Fibroblast of lung (primary cell): ENCODE measurements at places on chromosomes 2 and 18. TPM values are rescaled to one million over a fixed set of nuclear protein-coding genes. Genes with fewer than 3 reads are reported as not detected.

Gene ZFP36L2
- polyA plus RNA-seq, result 26.7 and 29.6 TPM in 2 replicates

Gene UBXN2A
- 11.7 and 12.8 TPM in 2 replicates for polyA plus RNA-seq

Gene SMCHD1
- polyA plus RNA-seq, result 19.6 and 30.3 TPM in 2 replicates

DNA sequence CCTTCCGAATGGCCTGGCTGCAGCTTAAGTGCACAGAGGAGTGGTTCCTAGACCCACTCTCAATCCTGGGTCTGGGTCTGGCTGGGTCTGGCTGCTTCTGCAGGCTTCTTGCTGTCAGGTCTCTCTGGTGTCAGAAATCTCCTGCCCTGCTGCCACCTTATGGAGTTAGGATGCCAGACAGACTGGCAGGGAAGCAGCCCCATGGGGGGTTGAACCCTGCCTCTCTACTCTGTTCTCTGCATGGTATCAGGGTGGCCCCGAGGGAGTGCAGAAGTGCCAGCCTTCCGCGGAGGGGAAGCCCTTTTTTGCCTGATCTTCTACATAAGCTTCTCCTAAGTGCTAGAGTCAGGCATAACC is 89.4 kb downstream of the ZCCHC2 start:
- no peak overlapping the region for H3K4me3 ChIP-seq
- H3K36me3 ChIP-seq, result no peaks in the 10 kb centered on the region
- peaks cover 27% of the 10 kb centered on the region for H3K27me3 ChIP-seq
- peaks cover 2% of the 10 kb centered on the region for H3K4me1 ChIP-seq

Gene PFN4
- polyA plus RNA-seq, result 0.26 and 0.40 TPM in 2 replicates

DNA sequence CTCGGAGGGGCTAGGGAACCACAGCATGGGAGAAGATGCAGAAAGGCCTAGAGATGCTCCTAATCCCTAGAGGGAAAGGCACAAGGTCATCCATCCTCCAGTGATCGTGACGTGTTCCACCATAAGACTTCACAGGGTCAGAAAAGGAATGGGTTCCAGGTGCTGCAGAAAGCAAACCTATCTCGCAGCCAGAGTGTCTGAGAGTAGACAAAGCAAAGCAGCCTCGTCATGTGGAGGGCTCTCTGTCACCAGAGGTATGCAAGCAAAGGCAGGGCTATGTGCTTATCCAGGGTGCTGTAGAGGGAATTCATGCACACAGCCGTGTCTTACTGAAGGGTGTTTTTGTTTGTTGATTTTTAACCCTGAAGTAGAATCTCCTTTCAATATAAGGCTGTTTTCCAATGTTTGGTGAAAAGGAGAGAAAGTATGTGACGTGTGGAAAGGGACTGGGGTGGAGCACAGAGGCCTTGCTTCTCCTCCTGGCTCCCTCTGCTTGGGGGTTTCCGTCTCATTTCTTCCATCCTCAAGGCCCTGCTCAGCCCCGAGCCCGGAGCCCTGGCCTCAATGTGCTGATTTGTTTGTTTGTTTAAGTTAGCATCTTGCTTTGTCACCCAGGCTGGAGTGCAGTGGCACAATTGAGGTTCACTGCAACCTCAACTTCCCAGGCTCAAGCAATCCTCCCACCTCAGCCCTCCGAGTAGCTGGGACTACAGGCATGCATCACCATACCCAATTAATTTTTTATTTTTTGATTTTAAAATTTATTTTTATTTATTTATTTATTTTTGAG is 3.0 kb downstream of the GPR55 start:
- no peak for DNase-seq
- no peaks in the 10 kb centered on the region for H3K4me1 ChIP-seq
- H3K27ac ChIP-seq, result no peak overlapping the region
- H3K4me3 ChIP-seq, result no peak overlapping the region

Gene COLEC11
- polyA plus RNA-seq, result 0.30 and 0.34 TPM in 2 replicates

- no peaks in the 10 kb centered on the region for H3K4me1 ChIP-seq
- H3K4me3 ChIP-seq, result no peak overlapping the region
- H3K27ac ChIP-seq, result no peak overlapping the region
Measured at GRCh38 chr2:21361384-21361783, 237.6 kb downstream of the TDRD15 start.

- H3K36me3 ChIP-seq, result no peaks in the 10 kb centered on the region
- H3K27ac ChIP-seq, result no peak overlapping the region
- DNase-seq, result no peak
Measured at GRCh38 chr2:231920366-231920765, 5.8 kb downstream of the NPPC start.

- H3K4me3 ChIP-seq, result no peak overlapping the region
- no peaks in the 10 kb centered on the region for H3K4me1 ChIP-seq
- no peak for DNase-seq
- no peaks in the 10 kb centered on the region for H3K36me3 ChIP-seq
Measured at GRCh38 chr2:238227587-238228032, 12.2 kb downstream of the HES6 start.

DNA sequence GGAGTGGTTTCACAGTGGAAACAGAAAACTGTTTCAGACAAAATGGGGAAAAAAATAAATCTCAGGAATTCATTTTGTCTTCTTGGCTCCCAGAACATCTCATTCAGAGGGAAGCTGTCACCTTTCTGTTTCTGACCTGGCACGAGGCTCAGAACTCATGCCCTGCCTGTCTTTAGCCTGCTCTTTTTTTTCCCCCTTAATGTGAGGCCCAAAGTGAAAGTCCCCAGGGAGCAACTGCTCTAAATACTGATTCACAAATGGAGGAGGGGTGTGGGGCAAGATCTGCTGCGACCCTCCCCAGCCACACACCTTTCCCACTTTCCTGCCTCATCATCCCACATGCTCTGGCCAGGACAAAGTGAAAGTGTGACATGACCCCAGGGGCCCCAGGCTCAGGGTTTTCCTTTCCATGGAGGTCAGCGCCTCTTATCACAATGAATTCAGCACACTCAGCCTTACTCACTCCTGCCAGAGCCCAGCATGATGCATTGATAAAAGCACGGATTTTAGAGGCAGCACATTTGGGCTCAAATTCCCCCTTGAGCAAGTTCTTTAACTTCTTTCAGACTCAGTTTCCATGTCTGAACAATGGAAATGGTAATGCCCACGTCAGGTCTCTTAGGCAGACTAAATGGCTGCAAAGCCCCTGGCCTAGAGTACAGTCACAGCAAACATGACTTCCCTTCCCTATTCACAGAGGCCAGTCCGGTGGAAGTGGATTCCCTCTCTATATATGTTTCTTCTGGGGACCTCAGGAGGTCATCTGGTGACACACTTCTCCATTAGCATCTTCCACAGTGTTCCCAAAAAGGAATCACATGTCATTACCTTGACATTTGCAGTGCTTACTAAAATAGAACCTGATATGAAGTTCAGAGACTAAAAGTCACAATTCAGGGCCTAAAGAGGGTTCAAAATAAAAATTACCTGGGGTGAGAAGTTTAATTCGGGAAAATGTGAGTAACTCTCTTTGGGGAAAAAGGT is 55.3 kb upstream of the TMEM163 start:
- H3K4me3 ChIP-seq, result no peak overlapping the region
- H3K27ac ChIP-seq, result no peak overlapping the region
- H3K4me1 ChIP-seq, result no peaks in the 10 kb centered on the region
- no peak for DNase-seq
- H3K36me3 ChIP-seq, result no peaks in the 10 kb centered on the region

DNA sequence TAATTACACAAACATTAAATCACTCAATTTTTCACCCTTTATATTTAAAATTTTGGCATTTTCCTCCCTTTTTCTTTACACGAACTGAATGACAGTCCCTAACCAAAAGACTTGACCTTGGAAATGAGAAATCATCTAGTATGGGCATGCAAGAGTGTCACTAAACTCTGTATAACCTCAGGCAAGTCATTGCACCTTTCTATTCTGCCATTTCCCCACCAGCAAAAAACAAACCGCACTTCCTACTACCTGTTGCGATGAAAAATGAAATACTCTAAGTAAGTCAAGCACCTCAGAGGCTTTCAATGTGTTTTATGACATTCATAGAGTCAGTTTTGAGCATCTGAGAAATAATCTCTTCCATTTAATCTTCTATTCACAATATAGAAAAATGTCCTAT is 44.1 kb downstream of the ANKRD44 start:
- H3K27me3 ChIP-seq, result no peaks in the 10 kb centered on the region
- no peak for DNase-seq
- H3K36me3 ChIP-seq, result no peaks in the 10 kb centered on the region

Gene ATP6V1C2
- polyA plus RNA-seq, result 0.03 TPM in 1 of 2 replicates, not detected in the other

GRCh38 chr18:686339-687111 is 25.9 kb downstream of the ENOSF1 start:
- H3K4me1 ChIP-seq, result no peaks in the 10 kb centered on the region
- no peaks in the 10 kb centered on the region for H3K27me3 ChIP-seq
- H3K27ac ChIP-seq, result no peak overlapping the region
- H3K36me3 ChIP-seq, result peaks cover 7% of the 10 kb centered on the region

Gene C2orf92
- 0.41 and 1.1 TPM in 2 replicates for polyA plus RNA-seq

Gene POTEJ
- polyA plus RNA-seq, result 0.01 TPM in 1 of 2 replicates, not detected in the other

DNA sequence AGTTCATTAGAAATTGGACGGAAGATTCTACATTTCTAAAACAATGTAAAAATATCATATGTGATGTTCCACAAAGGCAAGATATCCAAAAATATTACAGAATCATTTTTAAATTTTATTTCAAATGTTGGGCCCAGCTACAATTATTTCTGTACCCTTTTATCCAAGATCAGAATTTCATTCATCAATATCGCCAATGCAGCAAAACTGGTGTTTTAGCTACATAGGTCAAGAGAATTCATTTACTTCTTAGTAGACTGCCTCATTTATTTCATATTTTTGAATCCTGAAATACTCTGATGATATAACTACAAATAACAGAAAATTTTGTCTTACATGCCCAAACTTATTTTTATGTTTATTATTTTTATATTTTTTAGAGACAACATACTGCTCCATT is 143.1 kb downstream of the CMPK2 start:
- H3K36me3 ChIP-seq, result no peaks in the 10 kb centered on the region
- no peak overlapping the region for H3K27ac ChIP-seq
- no peaks in the 10 kb centered on the region for H3K27me3 ChIP-seq
- H3K4me3 ChIP-seq, result no peak overlapping the region
- no peak for DNase-seq
- H3K4me1 ChIP-seq, result no peaks in the 10 kb centered on the region

- H3K27me3 ChIP-seq, result no peaks in the 10 kb centered on the region
- H3K4me1 ChIP-seq, result no peaks in the 10 kb centered on the region
- no peak overlapping the region for H3K4me3 ChIP-seq
- no peak overlapping the region for H3K27ac ChIP-seq
Measured at GRCh38 chr2:16252251-16252650, 311.9 kb downstream of the MYCN start.

DNA sequence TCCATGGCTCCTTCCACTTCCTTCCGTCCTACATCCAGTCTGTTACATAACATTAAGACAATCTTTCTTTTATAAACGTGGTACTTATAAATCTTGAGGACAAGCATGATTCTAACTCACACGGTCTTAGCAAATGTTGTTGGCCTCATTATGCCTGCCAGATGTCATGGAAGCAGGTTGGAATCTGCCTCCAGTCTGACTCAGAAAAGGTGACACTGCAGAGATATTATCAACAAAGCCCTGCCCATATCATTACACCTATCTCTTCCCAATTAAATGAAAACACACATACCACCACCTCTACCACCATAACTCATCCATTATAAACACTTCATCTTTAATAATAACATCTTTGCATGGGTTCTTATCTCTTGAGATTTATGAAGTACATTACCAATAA is 334.7 kb upstream of the CHAC2 start:
- no peak overlapping the region for H3K4me3 ChIP-seq
- no peak for DNase-seq
- H3K4me1 ChIP-seq, result no peaks in the 10 kb centered on the region
- H3K27ac ChIP-seq, result no peak overlapping the region

DNA sequence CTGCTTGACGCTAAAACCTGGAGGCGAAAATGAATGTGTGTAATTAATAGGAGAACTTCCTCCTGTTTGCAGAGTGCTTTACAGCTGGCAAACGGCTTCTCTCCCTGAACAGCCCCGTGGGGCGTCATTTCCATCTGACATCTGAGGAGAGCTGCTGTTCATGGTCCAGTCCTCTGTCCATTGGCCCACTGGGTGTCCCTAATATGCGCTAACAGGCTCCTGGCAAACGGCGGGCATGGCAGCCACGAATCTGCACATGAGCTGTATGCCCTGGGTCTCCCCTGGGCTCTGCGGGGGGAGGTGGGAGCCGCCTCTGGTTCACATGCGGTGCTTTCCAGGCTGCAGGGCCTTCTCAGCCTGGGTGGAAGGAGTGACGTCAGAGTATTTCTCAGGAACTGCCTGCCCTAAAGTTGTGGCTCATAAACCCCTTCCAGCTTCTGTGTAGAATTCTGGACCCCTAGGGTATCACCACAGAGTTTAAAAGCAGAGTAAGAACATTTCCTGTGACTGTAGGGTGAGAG is 73.2 kb downstream of the LRRFIP1 start:
- no peaks in the 10 kb centered on the region for H3K27me3 ChIP-seq
- peaks cover 47% of the 10 kb centered on the region for H3K4me1 ChIP-seq
- H3K27ac ChIP-seq, result peak overlapping the region; percentile 72
- no peak overlapping the region for H3K4me3 ChIP-seq

DNA sequence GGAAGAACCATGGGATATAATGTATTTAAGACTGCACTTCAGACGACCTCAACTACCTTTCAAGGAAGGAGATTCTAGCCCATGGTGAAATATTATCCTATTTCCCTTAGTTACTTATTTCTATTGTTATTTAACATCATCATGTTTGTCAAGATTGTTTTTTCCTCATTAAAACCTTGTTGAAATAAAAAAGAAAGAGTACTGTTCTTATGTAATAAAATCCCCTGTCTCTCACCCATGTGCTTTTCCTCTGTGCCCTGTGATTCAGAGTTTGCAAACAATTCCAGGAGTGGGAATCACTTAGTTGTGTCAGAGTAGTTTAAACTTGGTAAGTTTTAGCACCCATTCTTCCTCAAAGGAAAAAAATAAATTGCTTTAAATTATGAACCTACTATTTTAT is 43.6 kb downstream of the ERBB4 start:
- no peaks in the 10 kb centered on the region for H3K36me3 ChIP-seq
- H3K4me1 ChIP-seq, result no peaks in the 10 kb centered on the region
- H3K27me3 ChIP-seq, result no peaks in the 10 kb centered on the region
- H3K27ac ChIP-seq, result no peak overlapping the region
- H3K4me3 ChIP-seq, result no peak overlapping the region
- DNase-seq, result no peak

Gene ELOA2
- not detected in 2 replicates for polyA plus RNA-seq

- peak overlapping the region; percentile 90 for H3K4me3 ChIP-seq
- no peaks in the 10 kb centered on the region for H3K36me3 ChIP-seq
- H3K27me3 ChIP-seq, result no peaks in the 10 kb centered on the region
- H3K27ac ChIP-seq, result peak overlapping the region; percentile 87
Measured at GRCh38 chr2:27427863-27428212, 593 bp upstream of the NRBP1 start.

GRCh38 chr2:105220604-105221003 is 20.9 kb upstream of the GPR45 start:
- DNase-seq, result no peak
- no peaks in the 10 kb centered on the region for H3K36me3 ChIP-seq
- H3K27me3 ChIP-seq, result no peaks in the 10 kb centered on the region
- no peak overlapping the region for H3K4me3 ChIP-seq
- H3K4me1 ChIP-seq, result no peaks in the 10 kb centered on the region

Gene CDH19
- not detected in 2 replicates for polyA plus RNA-seq

Gene GALM
- polyA plus RNA-seq, result 14.7 and 28.4 TPM in 2 replicates

Gene CTNNA2
- polyA plus RNA-seq, result not detected in 2 replicates
